Activated T-cell treated with anti-CD3 and anti-CD28 coated beads, Interleukin-2, amount 50 U/mL, for 4 hours (primary cell): ENCODE measurements at places on chromosomes 3 and 15. TPM values are rescaled to one million over a fixed set of nuclear protein-coding genes. Genes with fewer than 3 reads are reported as not detected.
A peak's percentile ranks its signal among the peaks of the same experiment; 100 is the strongest.

GRCh38 chr15:27627623-27628022 lies 471.5 kb downstream of the OCA2 start:
- no peak for DNase-seq

- DNase-seq: no peak
Measured at GRCh38 chr15:31840849-31841476, 189.4 kb upstream of the CHRNA7 start.

GRCh38 chr3:27560484-27561056 lies 76.4 kb upstream of the SLC4A7 start:
- DNase-seq: no peak

DNA sequence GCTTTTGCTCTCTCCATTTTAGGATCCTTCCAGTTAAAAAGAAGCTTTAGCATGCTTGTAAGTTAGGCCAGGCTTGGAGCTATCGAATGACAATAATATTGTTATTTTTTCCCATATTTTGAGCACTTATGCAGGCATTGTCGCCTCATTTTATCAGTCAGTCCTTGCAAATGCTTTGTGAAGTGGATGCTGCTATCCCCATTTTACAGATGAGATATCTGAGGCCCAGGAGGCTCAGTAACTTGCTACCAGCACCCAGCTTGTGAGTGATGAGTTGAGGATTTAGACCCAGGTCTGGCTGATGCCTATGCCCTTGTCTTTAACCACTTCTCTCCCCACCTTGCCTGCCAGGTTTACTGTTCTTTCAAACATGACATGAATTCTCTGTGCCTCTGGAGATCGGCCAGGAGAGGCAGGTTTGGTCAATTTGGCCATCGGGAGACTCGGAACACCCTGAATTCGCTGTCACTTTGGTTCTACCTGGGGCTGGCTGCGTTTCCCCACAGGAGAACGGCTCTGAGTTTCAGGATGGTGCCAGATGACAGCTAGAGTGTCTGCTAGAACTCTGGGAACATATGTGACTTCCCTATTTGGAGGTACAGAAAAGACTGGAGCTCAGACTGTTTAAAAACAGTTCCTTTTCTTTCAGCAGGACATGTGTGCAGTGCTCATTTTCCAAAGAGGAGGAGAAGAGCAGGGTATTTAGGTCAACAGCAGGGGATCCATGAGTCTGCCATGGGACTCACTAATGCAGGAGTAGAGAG lies 25.5 kb upstream of the ZNF710 start:
- DNase-seq: no peak

GRCh38 chr3:10242182-10243065 lies 5.8 kb upstream of the TATDN2 start:
- DNase-seq: peak; percentile 71

- no peak for DNase-seq
Measured at GRCh38 chr15:95492388-95493070, 838.0 kb upstream of the NR2F2 start.

GRCh38 chr15:39192979-39193560 lies 387.8 kb upstream of the THBS1 start:
- DNase-seq: no peak

ITPR1 gene
- total RNA-seq: 88.9 TPM

GRCh38 chr3:72041076-72041475 lies 256.1 kb upstream of the PROK2 start:
- DNase-seq: no peak

DNA sequence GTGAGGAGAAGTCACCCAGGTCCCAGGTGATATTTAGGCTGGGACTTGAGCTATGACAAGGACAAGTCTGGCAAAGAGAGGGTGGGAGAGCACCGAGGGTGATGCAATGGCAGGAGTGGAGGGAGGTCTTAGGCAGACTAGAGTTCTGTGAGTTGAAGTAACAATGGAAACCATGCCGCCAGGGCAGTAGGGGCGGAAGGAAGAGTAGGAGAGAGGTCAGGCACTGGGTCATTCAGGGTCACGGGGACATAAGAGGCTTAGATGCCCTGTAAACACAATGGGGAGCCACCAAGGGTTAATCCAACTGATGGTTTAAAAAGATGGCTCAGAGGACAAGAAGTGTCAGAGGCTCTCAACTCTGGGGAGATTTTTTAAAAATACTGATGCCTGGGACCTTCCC lies 199.7 kb upstream of the LRTM1 start:
- DNase-seq: no peak

DNA sequence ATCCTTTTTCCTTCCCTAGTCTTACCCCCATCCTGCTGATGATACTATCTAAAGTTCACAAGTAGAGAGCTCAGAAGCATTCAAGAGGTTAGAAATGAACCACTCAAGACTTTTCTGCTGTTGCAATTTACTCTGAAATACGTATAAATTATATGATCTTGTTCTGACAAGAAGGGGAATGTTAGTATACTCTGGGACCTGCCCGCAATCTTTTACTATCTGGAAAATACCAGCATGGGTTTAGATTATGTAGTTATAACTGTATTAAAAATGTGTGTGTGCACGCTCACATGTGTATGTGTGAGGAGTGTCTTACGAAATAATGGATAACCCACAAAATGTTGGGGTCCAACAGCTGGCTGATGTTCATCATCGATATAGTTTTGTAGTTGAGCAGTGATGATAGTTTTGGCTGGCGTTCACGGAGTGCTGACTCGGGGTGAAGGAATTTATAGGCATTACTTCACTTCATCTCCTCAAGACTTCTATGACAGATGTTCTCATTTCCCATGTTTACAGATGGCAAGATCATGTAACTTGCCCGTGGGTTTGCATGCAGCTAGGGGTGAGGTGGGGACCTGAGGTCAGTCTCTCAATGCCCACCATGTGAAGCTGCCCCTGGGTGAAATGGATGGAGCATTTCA lies 297.5 kb upstream of the LYSMD4 start:
- DNase-seq: no peak

DNA sequence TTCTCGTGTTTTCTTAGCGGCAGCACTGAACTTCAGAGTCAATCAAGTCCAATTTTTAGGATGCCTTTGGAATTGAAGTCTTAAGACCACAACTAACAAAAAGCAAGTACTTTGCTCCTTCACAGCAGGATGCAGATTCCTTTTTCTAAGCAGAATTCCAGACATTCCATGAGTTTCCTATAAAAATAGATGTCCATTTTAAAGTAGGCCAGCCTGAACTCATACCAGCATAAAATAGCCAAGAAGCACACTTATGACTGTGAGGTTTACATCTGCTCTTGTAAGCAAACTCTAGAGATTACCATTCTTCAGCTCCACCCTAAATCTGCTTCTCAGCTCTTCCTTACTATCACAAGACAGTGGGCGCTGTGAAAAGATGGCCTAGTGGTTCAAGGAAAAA lies 85.8 kb downstream of the THBS1 start:
- no peak for DNase-seq

- no peak for DNase-seq
Measured at GRCh38 chr15:99704444-99704838, 28.8 kb downstream of the LYSMD4 start.

DNA sequence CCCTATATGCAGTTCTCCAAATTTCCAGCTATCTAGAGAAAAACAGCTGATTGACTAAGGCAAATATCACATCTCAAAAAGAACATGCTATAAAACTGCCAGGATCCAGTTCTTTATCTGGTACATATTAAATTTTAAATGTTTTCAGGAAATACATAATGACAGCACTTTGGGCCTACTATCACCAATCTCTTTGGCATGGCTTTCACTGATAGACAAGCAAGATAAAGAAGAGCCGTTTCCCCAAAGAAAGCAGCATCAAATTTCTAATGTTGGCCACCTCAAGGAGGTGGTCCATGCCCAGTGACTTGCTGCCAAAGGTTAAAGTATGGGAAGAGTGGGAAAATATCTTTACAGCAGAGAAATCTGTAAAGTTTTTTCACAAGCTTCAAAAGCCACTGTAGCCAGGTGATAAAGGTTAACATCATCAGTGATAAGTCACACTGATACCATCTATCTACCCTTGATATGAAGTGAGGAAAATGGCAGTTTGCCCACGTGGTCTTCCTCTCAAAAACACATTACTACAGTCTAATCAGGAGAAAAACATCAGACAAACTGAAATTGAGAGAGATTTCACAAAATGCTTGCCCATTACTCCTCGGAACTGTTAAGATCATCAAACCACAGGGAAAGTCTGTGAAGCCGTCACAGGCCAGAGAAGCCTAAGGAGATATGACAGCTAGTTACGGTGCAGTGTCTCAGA lies 46.4 kb upstream of the C15orf61 start:
- no peak for DNase-seq

DNA sequence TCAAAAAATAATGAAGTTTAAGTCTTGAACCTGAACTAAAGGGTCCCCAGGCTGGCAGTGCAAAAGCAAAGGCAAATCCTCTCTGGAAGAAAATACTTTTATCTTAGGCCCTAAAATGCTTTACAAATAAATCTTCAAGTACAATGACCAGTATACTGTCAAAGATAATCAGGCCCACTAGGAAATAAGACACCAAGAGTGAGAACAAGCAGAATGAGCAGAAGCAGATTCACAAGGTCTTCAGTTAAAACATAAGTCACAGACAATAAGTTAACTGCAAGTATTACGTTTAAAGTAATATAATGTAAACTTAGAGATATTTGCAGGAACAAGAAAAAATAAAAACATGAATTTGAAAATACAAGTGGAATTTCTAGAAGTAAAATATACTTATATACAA lies 42.2 kb upstream of the IGSF10 start:
- no peak for DNase-seq

DNA sequence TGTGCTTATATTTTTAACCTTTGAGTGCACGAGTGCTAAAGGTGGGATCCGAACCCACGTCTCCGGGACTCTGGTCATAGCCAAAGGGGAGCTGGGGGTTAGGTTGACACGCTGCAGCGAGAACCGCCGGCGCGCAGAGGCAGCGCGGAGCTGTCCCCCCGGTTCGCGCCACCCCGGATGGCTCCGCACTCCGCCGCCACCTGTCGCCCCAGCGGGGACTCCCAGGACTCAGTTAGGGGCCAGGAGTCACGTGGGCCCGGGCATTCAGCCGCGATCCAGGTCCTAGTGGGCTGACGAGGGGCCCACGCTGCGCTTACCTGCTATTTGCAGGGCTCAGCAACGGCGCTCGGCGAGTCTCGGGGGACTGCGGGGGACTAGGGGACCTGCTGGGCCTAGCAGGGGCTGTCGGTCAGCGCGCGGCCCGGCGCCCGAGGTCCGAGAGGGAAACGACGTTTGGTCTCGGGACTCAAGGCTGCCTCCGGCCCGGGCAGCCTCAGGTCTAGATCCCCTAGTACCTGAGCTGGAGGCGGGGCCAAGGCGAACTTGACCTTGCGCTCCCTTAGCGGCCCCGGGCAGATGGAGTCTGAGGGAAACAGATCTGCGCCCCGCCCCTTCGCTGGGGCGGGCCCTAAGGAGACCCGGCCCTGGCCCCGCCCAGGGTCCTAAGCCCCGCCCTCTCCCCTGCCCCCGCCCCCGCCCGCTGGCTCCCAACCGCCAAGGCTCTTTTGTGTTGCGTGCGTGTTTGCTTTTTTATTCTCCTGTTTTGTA lies at the start of gene NMNAT3:
TSS of gene NMNAT3 (minus strand) at position 585 of the 768 bp plus-strand sequence. CDS start 50,248 bp downstream, outside the sequence.
- peak; percentile 80 for DNase-seq

GRCh38 chr15:52759969-52760368 lies 30.2 kb downstream of the ONECUT1 start:
- no peak for DNase-seq

PXK gene
- total RNA-seq: 40.2 TPM
